Spleen (tissue), 13 donors: ENCODE measurements at places on chromosomes 3 and 15.

- DNase-seq: no peak
These were observed 70.0 kb upstream of the CCDC54 start for GRCh38 chr3:107307205-107307604.

GRCh38 chr15:76787273-76787672, 117.9 kb downstream of the SCAPER start:
- no peak for DNase-seq

GRCh38 chr3:45906681-45907407, 20.5 kb downstream of the CCR9 start:
- no peak for DNase-seq

DNA sequence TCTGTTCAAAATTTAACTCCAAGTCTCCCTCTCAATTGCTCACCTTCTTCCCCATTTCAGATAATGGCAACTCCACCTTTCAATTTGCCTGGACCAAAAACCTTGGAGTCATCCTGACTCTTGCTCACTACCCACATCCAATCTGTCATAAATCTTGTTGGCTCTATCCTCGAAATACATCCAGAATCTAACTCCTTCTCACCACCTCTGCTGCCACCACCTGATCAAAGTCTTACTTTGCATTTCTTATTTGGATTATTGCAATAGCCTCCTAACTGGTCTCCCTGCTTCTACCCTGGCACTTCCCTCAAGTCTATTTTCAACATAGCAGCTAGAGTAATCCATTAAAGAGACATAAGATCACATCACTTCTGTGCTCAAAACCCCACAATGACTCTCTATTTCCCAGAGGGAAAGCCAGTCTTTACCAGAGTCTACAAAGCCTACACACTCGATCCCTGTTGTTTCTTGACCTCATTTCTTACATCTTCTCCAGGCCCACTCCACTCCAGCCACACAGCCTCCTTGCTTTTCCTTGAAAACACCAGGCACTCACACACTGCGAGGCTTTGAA, 86.6 kb downstream of the GPR156 start:
- no peak for DNase-seq

DNA sequence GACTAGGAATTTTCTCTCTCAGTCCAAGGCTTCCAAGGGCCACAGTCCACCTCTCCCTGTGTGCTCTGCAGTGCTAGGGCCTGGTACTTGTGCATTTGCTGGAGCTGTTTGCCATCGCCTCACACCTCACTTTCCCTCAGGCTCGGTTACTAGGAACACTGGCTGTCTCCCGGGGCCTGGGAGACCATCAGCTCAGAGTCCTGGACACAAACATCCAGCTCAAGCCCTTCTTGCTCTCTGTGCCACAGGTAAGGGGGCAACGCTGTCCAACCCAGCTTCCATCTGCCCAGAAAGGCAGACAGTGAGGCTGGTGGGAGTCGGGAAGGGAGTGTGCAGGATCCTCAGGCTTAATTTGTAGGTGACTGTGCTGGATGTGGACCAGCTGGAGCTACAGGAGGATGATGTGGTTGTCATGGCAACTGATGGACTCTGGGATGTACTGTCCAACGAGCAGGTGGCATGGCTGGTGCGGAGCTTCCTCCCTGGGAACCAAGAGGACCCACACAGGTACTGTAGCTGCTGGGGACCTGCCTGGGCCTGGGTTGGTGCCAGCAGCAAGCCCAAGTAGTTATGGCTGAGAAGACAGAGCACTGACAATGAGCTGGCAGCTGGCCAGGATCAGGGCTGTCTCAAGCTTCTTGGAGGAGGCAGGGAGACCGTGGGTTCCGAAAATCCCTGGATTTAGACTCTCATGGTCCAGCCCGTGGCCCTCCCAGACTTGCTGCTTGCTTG, 3.4 kb downstream of the PPM1M start:
- peak; percentile 77 for DNase-seq
